ENCODE measurements at places on chromosomes 11 and 22.

DNA sequence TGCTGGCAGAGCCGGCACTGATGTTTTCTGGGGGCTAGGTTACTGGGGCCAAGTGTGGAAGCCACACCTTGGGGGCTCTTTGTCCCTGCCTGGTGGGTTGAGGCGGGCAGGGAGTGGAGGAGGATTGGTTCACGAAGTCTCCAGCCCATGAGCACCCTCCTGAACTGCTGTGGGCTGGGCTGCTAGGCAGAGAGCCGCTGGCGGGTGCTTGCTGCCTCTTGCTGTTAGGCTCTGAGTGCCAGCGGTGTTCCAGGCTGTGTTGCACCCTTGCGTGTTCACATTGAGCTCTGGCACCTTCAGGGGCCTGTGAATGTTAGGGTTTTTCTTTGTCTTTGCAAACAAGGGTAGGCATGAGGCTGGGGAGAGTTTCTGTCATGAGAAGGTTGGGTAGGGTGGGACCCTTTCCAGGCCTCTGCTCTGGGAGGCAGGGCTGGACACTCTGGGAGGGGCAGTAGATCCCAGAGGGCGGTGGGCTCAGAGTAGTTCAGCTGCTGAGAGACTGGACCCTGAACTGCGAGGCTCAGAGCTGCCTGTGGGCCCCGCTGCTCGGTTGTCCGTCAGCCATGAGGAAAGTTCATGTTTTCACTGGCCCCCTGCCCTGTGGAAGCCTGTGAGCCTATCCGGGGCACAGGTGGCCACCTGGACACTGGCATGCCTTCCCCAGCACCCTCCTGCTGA, 24.0 kb upstream of the TMEM191C start:
- DNase-seq, result no peak

GRCh38 chr22:17966403-17966717, 58.0 kb downstream of the MICAL3 start:
- DNase-seq, result no peak

DNA sequence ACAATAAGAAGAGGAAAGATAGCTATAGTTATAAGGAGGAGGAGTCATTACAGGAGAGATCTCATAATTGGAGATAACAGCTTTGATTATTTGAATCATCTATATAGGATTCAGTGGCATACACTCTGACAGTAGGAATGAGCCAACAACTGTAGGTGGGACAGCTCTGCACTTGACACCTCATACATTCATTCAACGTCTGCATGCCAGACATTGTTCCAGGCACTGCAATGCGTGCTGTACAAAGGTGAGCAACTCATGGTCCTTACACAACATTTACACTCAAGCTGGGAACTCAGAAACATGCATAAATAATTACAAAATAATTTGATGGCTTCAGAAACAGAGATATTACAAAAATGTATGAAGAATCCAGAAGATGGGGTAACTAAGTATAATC, 154.3 kb downstream of the MSANTD4 start:
- DNase-seq, result no peak

GRCh38 chr11:65307298-65308229, 7.1 kb upstream of the CDC42EP2 start:
- DNase-seq, result no peak

- no peak for DNase-seq
Observed at GRCh38 chr11:102359372-102359771, 12.4 kb downstream of the BIRC2 start.

DNA sequence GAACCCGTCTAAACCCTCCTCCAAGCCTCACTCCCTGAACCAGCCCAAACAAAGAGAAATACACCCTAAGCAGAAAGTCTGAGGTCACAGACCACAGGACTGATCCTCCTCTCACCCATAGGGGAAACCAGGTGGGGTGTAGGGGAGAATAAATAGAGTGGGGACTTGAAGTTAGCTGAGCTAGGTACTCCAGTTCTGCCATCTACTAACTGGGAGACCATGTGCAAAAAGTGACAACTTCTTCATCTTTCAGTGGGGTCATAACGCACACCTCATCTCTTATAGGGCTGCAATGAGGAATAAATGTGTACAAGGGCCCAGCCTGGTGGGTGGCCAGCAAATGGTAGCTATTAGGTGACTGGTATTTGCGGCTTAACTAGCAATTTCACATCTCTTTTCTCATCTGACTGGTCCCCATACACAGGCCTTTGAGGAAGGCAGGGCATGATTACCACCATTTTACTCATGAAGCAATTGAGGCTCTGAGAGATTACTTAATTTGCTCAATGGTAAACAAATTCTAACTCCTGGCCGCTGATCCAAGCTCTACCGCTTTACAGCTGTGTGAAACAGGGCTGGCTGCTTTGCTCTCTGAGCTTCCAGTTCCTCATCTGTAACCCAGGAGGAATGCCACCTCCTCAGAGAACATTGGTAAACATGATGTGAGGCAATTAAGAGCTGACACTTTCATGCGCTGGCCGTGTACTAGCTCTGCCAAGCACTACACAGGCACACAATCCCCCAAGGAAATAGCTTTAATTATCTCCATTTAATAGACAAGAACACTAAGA, 16.6 kb downstream of the TBC1D10A start:
- peak; percentile 83 for DNase-seq

GRCh38 chr11:83046621-83047172, 25.0 kb downstream of the RAB30 start:
- DNase-seq, result no peak

- no peak for DNase-seq
Observed at GRCh38 chr11:6925007-6925577, 1.1 kb upstream of the ZNF215 start.

GRCh38 chr11:34439610-34440198, 970 bp downstream of the CAT start:
- peak; percentile 8 for DNase-seq

GRCh38 chr22:18114976-18115652, 4.5 kb downstream of the TUBA8 start:
- DNase-seq, result no peak

- DNase-seq, result no peak
Observed at GRCh38 chr11:62024936-62025486, 57.6 kb upstream of the FTH1 start.

- no peak for DNase-seq
Observed at GRCh38 chr22:48874956-48875355, 952.7 kb downstream of the BRD1 start.
